EL (cell line): ENCODE measurements at places on chromosomes 2 and 18.

DNA sequence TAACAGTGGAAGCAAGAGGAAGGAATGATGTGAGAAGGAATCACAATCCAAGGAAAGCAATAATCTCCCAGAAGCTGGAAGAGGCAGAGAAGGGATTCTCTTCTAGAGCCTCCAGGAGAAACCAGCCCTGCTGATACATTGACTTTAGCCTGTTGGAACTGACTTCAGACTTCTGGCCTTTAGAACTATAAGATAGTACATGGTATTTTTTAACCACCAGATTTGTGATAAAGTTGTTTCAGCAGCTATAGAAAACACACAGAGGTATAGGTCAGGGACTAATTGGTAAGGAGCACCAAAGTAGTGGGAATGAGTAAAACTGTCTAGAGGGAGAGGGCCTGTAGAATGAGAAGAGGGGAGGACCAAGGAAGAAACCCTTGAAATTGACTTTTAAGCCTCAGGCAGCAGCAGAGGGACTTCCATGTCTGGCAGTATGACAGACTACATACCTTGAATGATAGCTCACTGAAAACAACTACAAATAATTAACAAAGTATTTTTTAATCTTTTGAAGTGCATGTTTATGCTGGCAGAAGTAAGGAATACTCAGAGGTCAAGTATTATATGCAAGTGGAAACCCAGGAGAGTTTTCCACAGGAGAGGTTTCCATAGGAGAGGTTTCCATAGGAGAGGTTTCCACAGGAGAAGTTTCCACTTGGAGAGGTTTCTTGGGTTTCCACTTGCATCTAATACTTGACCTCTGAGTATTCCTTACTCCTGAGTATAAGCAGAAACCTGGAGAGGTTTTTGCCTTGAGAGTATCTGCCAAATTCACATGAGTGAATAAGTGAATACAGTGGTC is 33.8 kb upstream of the TMEM17 start:
- peak; percentile 8 for DNase-seq

DNA sequence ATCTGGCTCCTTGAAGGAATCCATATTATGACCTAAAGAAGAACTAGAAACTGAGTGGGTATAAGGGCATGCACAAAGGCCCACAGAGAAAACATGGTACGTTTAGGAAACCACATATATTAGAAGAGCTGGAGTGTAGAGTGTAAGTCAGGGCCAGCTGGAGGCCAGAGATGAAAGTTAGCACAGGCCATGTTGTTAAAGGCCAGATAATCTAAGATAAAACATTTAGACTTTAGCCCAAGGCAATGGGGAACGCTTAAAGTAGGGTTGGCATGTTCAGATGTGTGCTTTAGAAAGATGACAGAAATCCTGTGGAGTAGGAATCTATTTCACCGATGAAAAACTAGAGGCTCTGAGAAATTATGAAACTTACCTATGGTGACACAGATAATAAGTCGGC is 229.1 kb upstream of the NRP2 start:
- no peak for DNase-seq

DNA sequence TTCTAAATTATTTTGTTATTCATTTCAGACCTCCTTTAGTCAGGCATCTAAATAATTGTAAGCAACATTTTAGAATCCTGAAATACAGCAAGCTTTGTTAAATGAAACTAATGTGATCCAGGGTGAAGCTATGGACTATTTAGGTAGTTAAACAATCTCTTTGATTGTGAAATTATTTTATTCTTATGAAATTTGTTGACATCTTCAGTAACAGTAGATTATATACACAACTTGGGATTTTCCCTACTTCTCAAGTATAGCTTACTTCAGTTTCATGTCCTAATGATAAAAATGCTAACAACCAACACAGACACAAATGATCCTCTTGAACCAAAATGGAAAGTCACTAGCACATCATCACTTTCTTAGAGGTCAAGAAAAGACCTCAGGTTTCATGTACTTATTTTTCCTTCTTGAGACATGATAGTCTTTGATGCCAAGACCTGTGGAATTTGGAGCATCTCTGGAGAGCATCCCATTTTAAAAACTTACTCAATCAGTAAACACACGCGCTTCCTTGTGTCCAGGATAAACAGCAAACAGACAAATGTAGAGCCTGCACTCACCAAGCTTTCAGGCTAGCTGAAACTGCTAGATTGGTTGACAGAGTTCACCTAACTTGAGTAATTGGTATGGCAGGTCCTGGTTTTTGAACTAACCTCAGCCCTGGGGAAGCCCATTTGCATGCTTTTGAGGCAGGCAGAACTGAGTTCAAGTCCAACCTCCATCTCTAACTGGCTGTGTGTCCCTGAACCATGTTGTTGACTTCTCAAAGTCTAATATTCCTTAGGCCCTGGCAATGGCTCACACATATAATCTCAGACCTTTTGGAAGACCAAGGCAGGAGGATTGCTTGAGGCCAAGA is 47.8 kb downstream of the KCTD18 start:
- no peak for DNase-seq

GRCh38 chr2:98489486-98489885 is 44.8 kb downstream of the INPP4A start:
- no peak for DNase-seq

DNA sequence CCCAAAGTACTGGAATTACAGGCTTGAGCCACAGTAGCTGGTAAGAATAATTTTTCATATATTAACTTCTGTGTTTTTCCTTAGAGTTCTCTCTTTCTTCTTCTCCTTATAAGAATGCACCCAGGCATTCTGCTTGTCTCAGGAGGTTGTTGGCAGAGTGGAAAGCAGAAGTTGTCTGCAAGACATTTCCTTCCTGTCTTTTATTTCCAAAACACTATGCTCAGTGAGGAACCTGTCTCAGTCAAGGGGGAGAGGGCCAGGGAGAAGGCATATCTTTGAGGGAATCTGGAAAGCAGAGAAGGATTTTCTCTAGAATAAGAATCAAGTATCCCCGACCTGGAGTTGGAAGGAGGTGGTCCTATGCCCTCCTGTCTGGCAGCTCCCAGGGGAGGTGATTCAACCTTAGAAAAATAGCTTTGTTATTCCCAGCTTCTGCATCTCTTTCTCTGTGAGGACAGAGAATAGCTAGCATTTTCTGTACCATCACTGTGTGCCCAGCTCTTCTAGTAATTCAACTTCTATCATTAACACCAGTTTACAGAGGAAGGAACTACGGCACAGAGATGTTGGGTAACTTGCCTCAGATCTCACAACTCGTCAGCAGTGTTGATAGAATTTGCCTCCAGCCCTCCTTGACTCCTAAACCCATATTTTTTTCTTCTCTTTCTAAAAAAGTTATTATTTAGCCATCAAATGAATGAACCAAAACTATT is 3.8 kb upstream of the LPIN2 start:
- no peak for DNase-seq

- no peak for DNase-seq
Observed at GRCh38 chr2:6290217-6291015, 575.3 kb downstream of the CMPK2 start.

DNA sequence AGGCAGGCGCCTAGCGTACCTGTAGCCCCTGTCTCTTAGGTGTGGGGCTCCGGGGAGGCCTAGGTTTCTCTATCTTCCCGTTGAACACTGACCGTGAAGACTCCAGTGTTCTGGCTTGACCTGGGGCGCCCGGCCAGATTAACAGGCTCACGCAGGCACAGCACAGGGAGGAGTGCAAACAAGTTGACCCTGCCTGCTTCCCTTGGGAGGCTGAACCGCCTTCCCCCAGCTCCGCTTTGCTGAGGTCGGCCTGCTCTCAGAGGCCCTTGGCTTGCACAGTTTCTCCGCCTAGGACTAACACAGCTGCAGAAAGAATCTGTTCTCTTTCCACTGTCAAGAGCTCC is 567 bp downstream of the PCYOX1 start:
- peak; percentile 33 for DNase-seq

- DNase-seq: no peak
Observed at GRCh38 chr2:96685577-96686459, 43.3 kb downstream of the FER1L5 start.

DNA sequence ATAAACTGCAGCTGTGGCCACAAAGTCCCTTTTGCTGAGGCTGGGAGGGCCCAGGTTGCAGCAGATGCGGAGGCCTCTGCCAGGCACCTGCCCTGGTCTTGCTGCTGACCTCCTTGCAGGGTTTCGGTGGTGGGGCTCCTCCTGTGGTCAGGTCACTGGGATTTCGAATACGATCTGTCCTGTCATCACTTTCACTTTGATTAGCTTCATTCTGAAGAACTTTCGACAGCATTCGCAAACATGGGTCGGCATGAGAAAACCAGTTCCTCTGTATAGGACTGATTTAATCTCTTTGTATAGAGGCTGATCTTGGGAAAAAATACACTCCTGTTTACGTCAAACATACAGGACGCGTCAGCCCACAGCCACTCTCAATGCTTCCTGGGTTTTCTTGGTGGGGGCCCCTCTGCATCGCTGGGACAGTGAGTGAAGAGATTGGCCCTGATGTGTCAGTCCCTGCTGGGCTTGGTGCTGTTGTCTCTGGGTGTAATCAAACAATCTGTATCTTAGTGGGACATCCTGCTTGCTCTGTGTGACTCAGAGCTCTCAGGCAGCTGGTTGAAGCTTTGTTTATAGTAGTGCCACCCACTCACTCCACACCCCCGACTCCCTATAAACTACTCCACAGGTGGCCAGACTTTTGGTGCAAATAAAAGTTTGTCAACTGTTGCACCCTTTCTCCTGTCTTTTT is 209.4 kb upstream of the CXCR4 start:
- peak; percentile 30 for DNase-seq

DNA sequence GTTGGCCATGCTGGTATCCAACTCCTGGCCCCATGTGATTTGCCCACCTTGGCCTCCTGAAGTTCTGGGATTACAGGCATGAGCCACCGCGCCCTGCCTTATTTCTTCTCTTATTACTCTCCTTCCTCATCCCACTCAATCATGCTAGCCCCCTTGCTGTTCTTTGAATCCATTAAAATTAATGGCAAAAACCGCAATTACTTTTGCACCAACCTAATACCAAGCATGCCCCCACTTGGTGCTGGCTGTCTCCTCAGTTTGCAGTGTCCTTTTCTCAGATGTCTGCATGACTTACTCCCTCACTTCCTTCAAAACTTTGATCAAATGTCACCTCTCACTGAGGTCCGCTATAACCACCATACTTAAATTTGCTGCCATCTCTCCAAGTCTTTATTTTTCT is 34.6 kb downstream of the DYTN start:
- DNase-seq: no peak

- peak; percentile 53 for DNase-seq
Observed at GRCh38 chr2:217166241-217166850, 306.5 kb upstream of the TNP1 start.

GRCh38 chr2:39723946-39724827 is 54.9 kb downstream of the THUMPD2 start:
- no peak for DNase-seq

GRCh38 chr2:81481994-81482368 is 1177.4 kb upstream of the LRRTM1 start:
- DNase-seq: no peak

DNA sequence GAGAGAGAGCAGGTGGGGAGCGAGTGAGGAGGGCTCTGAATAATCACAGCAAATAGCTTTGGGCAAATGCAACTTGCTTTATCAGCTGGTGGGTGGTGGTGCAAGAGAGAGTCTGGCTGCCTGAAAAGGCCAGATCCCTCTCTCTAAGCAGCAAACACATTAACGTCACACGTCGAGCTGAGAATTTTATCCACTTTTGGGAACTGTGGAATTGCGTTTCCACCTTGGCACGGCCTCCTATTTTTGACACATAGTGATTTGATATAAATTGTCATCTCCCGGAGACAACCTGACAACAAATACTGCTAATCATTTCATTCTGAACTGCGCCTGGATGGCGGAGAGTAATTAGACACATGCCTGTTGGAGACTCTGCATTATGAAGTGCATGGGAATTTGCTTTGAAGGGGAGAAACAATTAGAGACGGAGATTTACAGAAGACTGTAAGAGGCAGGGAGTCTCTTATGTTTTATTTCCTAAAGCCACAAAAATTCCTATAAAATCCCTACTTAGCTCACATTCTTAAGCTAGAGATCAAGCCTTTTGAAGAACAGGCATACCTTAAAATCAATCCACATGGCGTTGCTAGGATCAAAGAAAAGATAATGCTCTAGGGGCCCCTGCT is 634.1 kb downstream of the TDRD15 start:
- DNase-seq: no peak

GRCh38 chr2:54535599-54536195 is 79.6 kb downstream of the SPTBN1 start:
- DNase-seq: no peak

DNA sequence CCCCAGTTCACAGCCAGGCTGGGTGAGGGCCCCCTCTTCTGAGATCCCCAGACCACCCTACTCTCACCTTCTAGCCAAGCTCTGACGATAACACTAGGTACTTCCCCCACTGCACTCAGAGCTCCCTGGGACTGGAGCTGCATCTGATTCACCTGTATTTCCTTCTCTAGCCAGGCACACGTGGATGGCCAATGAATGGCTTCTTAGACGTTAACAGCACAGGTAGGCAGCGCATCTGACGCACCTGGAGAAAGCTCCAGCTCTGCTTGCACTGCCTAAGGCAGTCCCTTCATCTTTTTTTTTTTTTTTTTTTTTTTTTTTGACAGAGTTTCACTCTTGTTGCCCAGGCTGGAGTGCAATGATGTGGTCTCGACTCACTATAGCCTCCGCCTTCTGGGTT is 48.1 kb downstream of the GALNT14 start:
- no peak for DNase-seq

DNA sequence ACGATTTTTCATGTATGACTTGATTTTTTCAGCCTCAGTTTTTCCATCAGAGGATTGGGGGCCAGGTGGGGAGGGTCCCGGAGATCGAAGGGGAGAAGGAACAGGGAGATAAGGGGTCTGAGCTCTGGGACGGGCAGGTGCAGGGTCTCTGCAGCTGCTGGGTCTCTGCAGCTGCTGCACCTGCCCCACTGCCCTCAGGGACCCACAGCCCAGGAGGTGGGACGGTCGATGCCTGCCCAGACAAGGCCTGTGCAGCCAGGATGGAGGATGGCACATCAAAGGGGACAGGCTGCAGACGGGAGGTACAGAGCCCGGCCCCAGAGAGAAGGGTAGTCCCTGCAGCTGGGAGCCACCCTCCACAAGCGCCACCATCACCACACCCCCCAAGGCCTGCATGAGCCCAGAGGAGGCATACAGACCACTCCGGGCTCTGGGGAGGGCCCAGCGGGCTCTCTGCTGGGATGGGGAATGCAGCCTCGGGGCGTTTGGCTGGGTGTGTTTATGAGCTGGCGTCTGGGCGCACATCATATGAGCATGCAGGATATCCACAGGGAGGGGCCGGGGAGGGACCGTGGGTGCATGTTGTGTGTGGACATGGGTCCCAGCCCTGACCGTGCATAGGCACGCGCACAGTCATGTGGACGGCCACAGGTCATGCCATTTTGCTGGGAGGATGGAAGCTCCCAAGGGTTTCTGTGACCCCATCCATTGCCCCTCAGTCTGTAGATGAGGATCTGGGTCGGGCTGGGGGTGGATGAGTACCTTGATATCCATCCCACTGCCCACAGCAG is 34.9 kb upstream of the GPC1 start:
- peak; percentile 20 for DNase-seq
